ENCODE measurements at places on chromosomes 7 and 10. TPM values are rescaled to one million over a fixed set of nuclear protein-coding genes. Genes with fewer than 3 reads are reported as not detected.

DNA sequence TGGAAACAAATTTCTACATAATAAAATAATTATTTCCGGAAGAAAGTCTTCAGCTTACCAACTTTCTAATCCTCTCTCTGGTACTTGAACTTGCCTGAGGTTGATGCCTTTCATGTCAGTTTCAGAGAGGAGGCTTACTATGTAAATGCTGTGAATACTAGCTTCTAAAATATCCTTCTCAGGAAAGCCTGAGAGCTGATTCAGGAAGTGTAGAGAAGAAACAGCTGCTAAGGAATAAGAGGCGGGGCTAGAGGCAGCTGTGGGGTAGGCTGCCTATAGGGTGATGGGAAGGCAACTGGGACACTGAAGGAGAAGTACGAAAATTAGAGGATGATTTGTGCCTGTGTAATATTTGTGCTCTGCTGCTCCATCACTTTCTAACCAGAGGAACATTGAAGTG lies 69.3 kb downstream of the AVL9 start:
- H3K36me3 ChIP-seq: peaks cover 24% of the 10 kb centered on the region
- H3K4me3 ChIP-seq: no peak overlapping the region
- no peaks in the 10 kb centered on the region for H3K27me3 ChIP-seq
- no peak for DNase-seq
- no peaks in the 10 kb centered on the region for H3K4me1 ChIP-seq

DNA sequence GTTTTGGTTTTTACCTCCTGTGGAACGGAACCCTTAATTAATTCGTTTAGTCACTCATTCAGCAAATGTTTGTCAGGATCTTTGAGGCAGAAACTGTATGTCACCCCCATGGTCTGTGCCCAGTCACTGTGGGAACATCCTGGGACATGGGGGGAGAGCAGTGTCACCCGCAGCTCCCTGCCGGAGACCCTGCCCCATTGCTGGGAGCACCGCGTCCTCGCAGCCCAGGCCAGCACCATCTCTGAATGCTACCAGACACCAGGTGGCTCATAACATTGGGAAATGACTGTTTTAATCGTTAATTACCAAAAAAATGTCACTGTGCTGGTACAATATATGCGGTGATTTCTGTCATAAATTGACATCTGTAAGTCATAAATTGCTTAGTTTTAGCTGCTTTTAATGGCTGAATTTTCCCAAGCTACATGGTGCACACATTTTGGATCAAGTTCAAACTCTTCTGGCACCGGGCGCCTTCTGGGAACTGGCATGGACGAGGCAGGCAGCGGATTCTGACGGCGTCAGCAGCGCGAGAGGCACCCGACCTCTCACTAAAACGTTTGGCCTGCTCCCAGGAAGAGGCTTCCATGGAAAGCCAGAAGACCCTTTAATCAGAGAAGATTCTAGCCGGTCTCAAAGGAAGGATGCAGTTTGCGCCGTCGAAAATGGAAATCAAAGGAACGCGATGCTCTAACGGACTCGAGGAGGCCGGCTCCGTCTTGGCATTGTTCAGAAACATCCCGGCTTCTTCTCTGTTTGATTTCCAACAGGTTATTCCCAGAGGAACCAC lies 184.2 kb downstream of the ADARB2 start:
- H3K4me1 ChIP-seq: no peaks in the 10 kb centered on the region
- no peak overlapping the region for H3K4me3 ChIP-seq
- no peaks in the 10 kb centered on the region for H3K36me3 ChIP-seq
- H3K27ac ChIP-seq: no peak overlapping the region
- H3K27me3 ChIP-seq: no peaks in the 10 kb centered on the region
- no peak for DNase-seq

DNA sequence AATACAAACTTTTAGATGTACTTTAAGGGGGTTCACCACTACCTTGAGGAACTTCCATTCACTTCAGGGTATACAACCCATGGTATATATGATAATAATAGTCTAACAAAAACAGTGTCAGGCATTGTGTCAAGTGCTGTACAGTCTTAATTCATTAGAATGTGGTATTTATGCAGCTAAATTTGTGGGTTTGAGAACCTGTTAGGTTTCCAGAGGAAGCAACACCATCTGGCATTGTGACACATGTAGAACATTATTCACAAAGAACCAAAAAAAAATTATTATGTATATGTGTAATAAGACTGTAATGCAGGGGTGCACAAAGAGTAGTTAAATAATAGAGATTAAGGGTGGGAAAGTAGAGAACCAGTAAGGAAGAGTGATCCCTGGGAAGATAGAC lies 26.3 kb downstream of the TMEM60 start:
- DNase-seq: no peak
- no peaks in the 10 kb centered on the region for H3K4me1 ChIP-seq
- no peak overlapping the region for H3K27ac ChIP-seq
- H3K4me3 ChIP-seq: no peak overlapping the region

GRCh38 chr10:106947643-106948042 lies 216.9 kb downstream of the SORCS1 start:
- no peaks in the 10 kb centered on the region for H3K36me3 ChIP-seq
- no peak overlapping the region for H3K27ac ChIP-seq
- no peaks in the 10 kb centered on the region for H3K27me3 ChIP-seq
- H3K4me1 ChIP-seq: no peaks in the 10 kb centered on the region
- no peak overlapping the region for H3K4me3 ChIP-seq

ZKSCAN1 gene
- 26.3 TPM for polyA plus RNA-seq

DNA sequence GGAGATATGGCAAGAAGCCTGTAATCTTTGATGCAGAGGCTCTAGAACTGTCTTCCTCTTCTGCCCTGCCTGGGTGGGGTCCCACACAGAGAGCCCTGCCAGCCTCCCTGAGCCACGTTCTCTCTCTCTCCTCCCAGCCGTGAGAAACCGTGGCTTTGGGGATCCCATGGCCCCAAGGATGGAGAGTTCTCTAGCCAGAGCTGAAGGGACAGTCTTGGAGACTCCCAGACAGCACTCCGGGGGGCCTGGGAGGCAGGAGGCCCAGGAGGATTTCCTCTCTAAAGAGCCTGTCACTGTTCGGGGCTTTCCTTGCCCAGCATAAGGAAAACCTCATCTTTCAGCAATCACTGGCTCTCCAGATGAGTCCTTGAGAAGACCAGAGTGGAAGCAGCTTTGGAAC lies 227.1 kb downstream of the ARHGAP12 start:
- no peaks in the 10 kb centered on the region for H3K36me3 ChIP-seq
- H3K27ac ChIP-seq: no peak overlapping the region
- DNase-seq: no peak
- no peak overlapping the region for H3K4me3 ChIP-seq
- H3K4me1 ChIP-seq: no peaks in the 10 kb centered on the region

NUTM2E gene
- polyA plus RNA-seq: not detected

DNA sequence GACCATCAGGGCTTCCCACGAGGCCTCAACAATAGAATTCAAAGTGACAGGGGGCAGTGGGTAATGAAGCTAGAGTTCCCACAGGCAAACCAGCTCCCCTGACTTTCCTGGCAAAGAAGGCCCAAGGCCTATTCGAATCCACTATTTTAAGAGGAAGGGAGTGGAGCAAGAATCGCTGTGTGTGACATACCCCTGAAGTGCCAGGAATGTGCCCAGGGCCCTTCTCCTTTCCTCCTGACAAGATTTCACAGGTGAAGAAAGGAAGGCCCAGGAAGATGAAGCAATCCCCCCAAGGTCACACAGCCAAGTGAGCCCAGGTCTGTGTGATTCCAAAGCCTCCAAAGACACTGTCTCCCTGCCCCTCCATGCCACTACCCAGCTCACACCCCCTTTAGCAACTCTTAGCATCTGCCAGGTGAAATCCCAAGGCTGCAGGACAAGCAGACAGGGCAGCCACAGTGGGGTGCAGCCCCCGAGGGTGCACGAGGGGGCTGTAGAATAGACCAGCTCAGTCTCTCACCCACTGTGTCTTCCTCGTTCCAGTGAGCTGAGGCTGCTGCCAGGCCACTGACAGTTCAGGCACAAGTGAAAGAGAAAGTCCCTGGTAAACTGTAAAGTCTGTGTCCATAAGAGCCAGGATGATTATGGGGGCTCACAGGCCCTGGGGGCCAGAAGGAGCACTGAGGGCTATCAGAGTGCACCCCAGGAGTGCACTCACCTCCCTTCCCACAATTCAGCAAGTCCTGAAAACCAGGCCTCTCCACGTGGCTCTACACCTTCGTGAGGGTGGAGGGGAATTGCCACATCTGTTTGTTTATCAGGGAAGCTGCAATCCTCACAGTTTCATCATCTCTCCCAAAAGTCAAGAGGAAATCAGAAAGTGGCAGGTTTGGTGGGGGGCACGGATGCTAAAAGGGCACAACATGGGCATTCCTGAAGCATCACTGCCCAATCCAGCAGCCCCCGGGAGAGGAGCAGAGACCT lies 70.8 kb upstream of the ZMIZ1 start:
- no peaks in the 10 kb centered on the region for H3K27me3 ChIP-seq
- peaks cover 6% of the 10 kb centered on the region for H3K4me1 ChIP-seq
- H3K4me3 ChIP-seq: no peak overlapping the region
- DNase-seq: no peak

PPP1R9A gene
- polyA plus RNA-seq: not detected

- H3K36me3 ChIP-seq: no peaks in the 10 kb centered on the region
- no peaks in the 10 kb centered on the region for H3K27me3 ChIP-seq
- no peak for DNase-seq
- no peak overlapping the region for H3K27ac ChIP-seq
- no peaks in the 10 kb centered on the region for H3K4me1 ChIP-seq
Observed at GRCh38 chr10:34231441-34232180, 583.5 kb downstream of the PARD3 start.

DNA sequence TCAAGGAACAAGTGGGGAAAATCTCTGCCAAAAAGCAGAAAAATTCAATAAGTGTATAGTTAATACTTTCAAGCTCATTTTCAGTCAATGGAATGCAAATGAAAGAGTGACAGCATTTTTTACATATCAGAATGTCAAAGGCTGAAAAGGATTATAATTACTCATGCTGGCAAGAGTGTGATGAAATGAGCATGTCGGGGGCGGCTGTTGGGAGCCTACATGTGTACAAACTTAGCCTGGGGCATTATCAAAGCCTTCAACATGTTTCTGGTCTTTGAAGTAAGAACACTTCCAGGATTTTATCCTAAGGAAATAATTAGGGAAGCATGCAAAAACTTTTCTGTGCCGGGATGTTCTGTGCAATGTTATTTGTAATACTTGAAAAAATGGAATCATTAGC lies 221.7 kb upstream of the LYZL1 start:
- H3K27ac ChIP-seq: no peak overlapping the region
- no peaks in the 10 kb centered on the region for H3K27me3 ChIP-seq
- H3K4me1 ChIP-seq: no peaks in the 10 kb centered on the region
- DNase-seq: no peak
- no peak overlapping the region for H3K4me3 ChIP-seq

GRCh38 chr7:108086546-108086945 lies 43.6 kb downstream of the LAMB4 start:
- H3K36me3 ChIP-seq: no peaks in the 10 kb centered on the region
- no peak for DNase-seq
- H3K27ac ChIP-seq: no peak overlapping the region
- H3K27me3 ChIP-seq: peaks cover 2% of the 10 kb centered on the region
- H3K4me3 ChIP-seq: no peak overlapping the region
- H3K4me1 ChIP-seq: no peaks in the 10 kb centered on the region

GRCh38 chr7:81236560-81236959 lies 317.7 kb upstream of the SEMA3C start:
- no peak overlapping the region for H3K27ac ChIP-seq
- no peaks in the 10 kb centered on the region for H3K27me3 ChIP-seq
- DNase-seq: no peak
- no peaks in the 10 kb centered on the region for H3K36me3 ChIP-seq
- H3K4me3 ChIP-seq: no peak overlapping the region

GRCh38 chr10:84783386-84783785 lies 455.0 kb downstream of the CCSER2 start:
- H3K27me3 ChIP-seq: no peaks in the 10 kb centered on the region
- no peaks in the 10 kb centered on the region for H3K4me1 ChIP-seq
- no peaks in the 10 kb centered on the region for H3K36me3 ChIP-seq
- H3K27ac ChIP-seq: no peak overlapping the region

CAV2 gene
- polyA plus RNA-seq: not detected

GRCh38 chr7:32594965-32595490 lies 99.7 kb downstream of the AVL9 start:
- H3K36me3 ChIP-seq: no peaks in the 10 kb centered on the region
- no peak overlapping the region for H3K4me3 ChIP-seq
- DNase-seq: no peak
- H3K4me1 ChIP-seq: no peaks in the 10 kb centered on the region

- DNase-seq: no peak
- H3K27ac ChIP-seq: no peak overlapping the region
- H3K4me1 ChIP-seq: no peaks in the 10 kb centered on the region
- no peak overlapping the region for H3K4me3 ChIP-seq
- peaks cover 1% of the 10 kb centered on the region for H3K27me3 ChIP-seq
- H3K36me3 ChIP-seq: no peaks in the 10 kb centered on the region
Observed at GRCh38 chr7:117685795-117686194, 187.4 kb downstream of the CTTNBP2 start.

DNA sequence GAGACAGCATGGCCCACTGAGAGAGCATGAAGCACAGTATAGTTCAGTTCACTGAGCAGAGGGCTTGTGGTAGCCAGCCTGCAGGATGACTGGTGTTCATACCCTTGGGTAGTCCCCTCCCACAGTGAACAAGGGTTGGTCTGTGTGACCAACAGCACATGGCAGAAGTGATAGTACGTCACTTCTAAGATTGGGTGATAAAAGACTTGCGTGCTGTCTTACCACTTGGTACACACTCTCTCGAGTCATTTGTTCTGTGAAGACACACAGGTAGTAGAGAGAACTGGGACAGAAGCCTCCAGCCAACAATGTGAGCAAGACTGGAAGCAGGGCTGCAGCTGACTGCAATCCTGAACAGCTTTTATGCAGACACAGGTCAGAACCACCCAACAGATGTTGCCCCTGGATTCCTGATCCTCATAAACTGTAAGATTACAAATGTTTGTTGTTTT lies 14.6 kb downstream of the EPC1 start:
- H3K4me1 ChIP-seq: peaks cover 100% of the 10 kb centered on the region
- peak overlapping the region; percentile 74 for H3K4me3 ChIP-seq
- DNase-seq: peak; percentile 92

PKD2L1 gene
- polyA plus RNA-seq: not detected

GRCh38 chr10:97153270-97153850 lies 32.4 kb downstream of the SLIT1 start:
- no peak for DNase-seq
- no peak overlapping the region for H3K27ac ChIP-seq
- H3K36me3 ChIP-seq: no peaks in the 10 kb centered on the region
- H3K27me3 ChIP-seq: no peaks in the 10 kb centered on the region
- H3K4me3 ChIP-seq: no peak overlapping the region

SPDYE6 gene
- polyA plus RNA-seq: 0.22 TPM

ADAM12 gene
- polyA plus RNA-seq: 3.0 TPM

- no peaks in the 10 kb centered on the region for H3K27me3 ChIP-seq
- H3K4me3 ChIP-seq: no peak overlapping the region
- H3K27ac ChIP-seq: no peak overlapping the region
- no peaks in the 10 kb centered on the region for H3K36me3 ChIP-seq
- DNase-seq: no peak
Observed at GRCh38 chr10:124898471-124898870, 43.5 kb upstream of the ZRANB1 start.

All from CD4-positive, CD25-positive, alpha-beta regulatory T cell (primary cell).